Vagina (tissue), 2 donors: ENCODE measurements at places on chromosomes 3 and 15.

GRCh38 chr3:115660646-115661337 lies 37.5 kb downstream of the GAP43 start:
- no peaks in the 10 kb centered on the region for H3K36me3 ChIP-seq
- H3K4me1 ChIP-seq = peaks cover 30% of the 10 kb centered on the region
- no peak for DNase-seq
- H3K27me3 ChIP-seq = no peaks in the 10 kb centered on the region
- H3K4me3 ChIP-seq = no peak overlapping the region

DNA sequence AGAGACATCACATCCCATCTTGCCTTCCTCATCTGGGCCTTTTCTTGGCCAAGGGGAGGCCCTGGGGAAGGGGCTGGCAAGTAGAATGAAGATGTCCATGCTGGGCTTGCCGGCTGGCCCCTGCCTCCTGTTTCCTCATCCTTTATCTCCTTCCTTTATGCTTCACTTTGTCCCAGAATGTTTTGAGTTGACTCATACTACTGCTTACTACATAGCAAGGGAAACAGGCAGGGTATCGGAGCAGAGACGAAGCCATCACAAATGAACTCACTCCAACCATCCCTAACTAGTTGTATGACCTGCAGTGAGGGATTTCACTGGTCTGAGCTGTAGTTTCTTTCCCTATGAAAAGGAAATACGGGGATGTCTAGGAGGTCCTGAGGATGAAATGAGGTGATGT lies 66.0 kb downstream of the CHDH start:
- H3K36me3 ChIP-seq = no peaks in the 10 kb centered on the region
- H3K27ac ChIP-seq = no peak overlapping the region
- H3K27me3 ChIP-seq = no peaks in the 10 kb centered on the region
- no peak for DNase-seq

DNA sequence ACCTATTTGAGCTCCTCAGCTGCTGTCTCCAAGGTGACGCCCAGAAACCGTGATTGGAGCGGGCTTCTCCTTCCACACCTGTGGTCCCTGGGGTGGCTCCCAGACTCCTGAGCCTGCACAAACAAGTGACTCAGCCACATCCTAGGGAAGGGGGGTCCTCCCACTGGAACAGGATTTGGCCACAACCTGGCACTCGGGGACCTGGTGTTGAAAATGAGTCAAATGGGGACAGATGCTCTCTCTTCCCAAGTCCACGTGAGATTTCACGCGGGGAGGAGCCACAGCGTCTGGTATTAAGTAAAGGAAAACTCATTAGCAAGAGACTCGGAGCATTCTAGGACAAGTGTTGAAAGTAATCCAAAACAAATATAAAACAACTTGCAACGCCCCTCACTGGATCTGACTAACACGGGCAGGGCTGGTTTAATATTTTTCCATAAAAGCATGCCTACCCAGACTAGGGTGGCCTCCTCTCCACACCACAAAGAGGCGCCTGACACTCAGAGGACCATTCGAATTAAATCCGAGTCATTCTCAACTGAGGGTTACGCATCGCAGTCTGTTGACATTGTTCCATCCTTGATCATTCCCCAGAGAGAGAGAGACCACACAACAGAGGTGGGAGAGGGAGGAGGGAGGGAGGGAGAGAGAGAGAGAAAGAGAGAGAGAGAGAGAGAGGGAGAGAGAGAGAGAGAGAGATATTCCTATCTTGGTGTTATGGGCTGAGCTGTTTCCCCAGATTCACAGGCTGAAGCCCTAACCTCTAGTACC lies 74.4 kb downstream of the MGLL start:
- peak overlapping the region; percentile 76 for H3K27ac ChIP-seq
- H3K27me3 ChIP-seq = no peaks in the 10 kb centered on the region
- H3K36me3 ChIP-seq = no peaks in the 10 kb centered on the region

DNA sequence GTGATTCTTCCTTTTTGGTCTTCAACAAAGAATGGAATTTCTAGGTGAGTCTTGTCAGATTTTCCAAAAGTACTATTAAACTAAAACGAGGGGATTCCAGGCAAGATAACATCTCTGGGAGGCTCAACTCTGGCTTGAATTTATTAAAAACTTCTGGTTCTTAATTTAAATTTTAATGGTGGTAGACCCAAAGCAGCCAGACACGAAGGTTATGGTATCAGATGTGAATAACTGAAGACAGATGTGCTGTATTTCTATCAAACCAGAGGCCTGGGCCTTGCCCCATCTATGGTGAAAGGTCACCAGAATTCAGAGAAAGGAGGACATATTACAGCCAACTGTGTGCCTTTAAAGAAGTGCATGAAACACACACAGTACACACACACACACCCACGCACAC lies 283.2 kb upstream of the ICE2 start:
- H3K27ac ChIP-seq = no peak overlapping the region
- peaks cover 33% of the 10 kb centered on the region for H3K4me1 ChIP-seq
- H3K27me3 ChIP-seq = no peaks in the 10 kb centered on the region
- no peak for DNase-seq
- H3K36me3 ChIP-seq = no peaks in the 10 kb centered on the region

DNA sequence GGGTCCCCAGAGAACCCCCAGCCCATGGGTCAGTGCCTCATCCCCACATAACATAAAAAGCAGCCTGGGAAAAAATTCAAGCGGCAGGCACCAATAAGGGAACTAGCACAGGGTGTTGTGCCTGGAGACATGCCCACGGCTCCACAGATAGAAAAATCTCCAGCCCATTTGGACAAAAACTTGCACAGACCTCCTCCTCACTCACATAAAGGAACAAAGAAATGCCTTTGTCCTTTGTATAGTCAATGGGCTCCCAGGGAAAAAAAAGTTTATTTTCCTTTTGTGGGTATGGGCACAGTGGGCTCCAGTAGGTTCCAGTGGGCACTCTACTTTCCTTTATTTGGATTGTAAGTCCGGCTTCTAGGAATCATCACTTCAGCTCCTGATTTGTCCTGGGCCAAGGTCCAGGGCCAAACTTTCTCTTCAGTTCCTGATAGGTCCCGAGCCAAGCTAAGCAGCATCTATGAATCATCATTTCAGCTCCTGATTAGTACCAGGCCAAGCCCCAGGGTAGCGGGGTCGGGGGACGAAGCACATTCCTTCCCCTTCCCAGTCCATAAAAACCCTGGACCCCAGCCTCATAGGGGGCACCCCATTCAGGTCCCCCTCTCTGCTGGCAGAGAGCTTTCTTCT lies 1.6 kb upstream of the DNAH12 start:
- DNase-seq = no peak
- H3K27ac ChIP-seq = no peak overlapping the region
- no peak overlapping the region for H3K4me3 ChIP-seq
- no peaks in the 10 kb centered on the region for H3K36me3 ChIP-seq
- H3K4me1 ChIP-seq = peaks cover 13% of the 10 kb centered on the region

DNA sequence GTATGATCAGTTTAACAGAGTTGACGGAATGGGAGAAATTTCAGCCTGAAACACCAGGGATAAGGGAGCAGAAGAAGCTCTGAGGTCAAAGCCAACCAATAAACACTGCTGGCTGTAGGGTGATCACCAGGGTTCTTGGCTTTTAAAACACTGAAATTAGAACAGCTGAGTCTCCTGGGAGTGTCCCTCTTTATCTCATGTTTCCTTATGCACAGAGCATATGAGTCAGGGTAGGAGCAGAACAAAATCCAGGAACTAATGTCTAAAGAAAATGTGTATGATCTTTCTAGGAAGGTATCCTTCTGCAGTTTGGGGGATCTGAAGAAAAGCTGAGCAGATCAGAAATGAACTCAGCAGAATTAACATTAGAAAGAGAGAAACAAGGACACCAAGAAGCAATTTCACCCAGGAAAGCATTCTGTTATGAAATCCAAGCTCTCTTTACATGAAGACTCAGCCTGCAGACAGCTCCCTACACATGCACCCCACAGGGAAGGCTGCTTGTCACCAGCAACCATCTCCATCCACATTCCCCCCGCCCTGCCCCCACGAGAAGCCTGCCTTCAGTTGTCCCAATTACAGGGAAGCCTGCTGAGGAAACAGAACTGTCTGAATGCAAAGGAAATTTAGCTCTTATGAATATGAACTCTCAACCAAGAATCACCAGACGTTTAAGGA lies 469.7 kb downstream of the PDCD6IP start:
- H3K4me1 ChIP-seq = no peaks in the 10 kb centered on the region
- no peak overlapping the region for H3K27ac ChIP-seq
- no peak for DNase-seq
- no peaks in the 10 kb centered on the region for H3K27me3 ChIP-seq

GRCh38 chr3:160801386-160802118 lies 45.5 kb downstream of the PPM1L start:
- no peak for DNase-seq
- H3K4me1 ChIP-seq = peaks cover 32% of the 10 kb centered on the region

DNA sequence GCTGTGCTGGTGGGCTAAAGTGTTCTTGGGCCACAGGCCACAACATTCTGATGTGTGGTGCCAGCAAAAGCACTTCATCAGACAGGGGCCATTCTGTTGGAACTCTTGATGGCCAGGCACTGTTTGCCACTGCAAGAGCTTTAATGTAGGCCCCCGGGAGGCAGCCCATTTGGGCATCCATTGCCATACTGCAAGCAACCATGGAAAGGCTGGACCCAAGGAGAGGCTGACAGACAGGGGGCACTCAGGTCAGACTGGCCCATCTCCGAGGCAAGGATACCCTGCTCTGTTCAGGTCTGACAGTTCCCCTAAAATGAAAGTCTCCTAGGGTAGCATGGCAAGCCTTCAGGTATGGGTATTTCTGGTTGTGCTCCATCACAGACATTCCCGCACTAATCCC lies 64.2 kb downstream of the FAM227B start:
- no peaks in the 10 kb centered on the region for H3K36me3 ChIP-seq
- no peaks in the 10 kb centered on the region for H3K4me1 ChIP-seq
- no peak overlapping the region for H3K4me3 ChIP-seq
- no peak overlapping the region for H3K27ac ChIP-seq
- no peak for DNase-seq

GRCh38 chr3:101252945-101253344 lies 67.4 kb downstream of the IMPG2 start:
- no peak for DNase-seq
- no peaks in the 10 kb centered on the region for H3K36me3 ChIP-seq
- no peak overlapping the region for H3K27ac ChIP-seq
- H3K4me3 ChIP-seq = no peak overlapping the region
- no peaks in the 10 kb centered on the region for H3K4me1 ChIP-seq

DNA sequence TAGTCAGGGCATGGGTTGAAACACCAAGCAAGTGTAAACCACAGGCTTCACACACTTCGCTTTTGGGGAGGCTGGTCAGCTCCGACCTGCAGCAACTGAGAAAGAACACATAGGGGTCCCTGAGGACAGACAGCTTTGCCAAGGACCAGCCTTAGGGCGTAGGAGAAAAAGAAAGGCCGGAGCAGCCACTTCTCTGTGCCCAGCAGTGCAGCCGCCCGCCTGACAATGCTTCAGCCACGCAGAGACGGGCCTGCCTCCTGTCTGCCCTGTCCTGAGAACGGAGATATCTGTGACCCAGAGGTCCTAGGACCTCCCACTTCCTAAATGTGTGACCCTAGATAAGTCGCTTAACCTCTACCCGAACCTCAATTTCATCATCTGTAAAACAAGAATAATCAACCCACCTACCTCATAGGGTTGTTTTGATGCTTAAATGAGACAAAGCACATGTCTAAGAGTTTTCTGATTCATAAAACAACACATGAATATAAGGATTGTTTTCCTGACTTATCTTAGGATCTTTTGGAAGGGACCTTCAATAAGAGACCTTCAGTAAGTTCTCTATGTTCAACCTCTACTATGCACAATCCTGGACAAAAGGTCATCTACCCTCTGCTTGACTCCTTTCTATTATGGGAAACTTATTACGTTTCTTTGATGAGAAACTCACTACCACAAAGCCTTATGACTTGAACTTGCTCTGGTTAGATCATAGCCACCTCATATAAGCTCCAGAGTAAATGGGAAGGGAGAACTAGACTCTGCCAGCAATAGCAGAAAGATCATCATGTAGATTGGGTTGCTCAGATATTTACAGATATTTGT lies 32.9 kb upstream of the RFTN1 start:
- no peaks in the 10 kb centered on the region for H3K36me3 ChIP-seq
- no peak overlapping the region for H3K27ac ChIP-seq
- no peak overlapping the region for H3K4me3 ChIP-seq
- DNase-seq = no peak
- peaks cover 6% of the 10 kb centered on the region for H3K4me1 ChIP-seq
- H3K27me3 ChIP-seq = no peaks in the 10 kb centered on the region

DNA sequence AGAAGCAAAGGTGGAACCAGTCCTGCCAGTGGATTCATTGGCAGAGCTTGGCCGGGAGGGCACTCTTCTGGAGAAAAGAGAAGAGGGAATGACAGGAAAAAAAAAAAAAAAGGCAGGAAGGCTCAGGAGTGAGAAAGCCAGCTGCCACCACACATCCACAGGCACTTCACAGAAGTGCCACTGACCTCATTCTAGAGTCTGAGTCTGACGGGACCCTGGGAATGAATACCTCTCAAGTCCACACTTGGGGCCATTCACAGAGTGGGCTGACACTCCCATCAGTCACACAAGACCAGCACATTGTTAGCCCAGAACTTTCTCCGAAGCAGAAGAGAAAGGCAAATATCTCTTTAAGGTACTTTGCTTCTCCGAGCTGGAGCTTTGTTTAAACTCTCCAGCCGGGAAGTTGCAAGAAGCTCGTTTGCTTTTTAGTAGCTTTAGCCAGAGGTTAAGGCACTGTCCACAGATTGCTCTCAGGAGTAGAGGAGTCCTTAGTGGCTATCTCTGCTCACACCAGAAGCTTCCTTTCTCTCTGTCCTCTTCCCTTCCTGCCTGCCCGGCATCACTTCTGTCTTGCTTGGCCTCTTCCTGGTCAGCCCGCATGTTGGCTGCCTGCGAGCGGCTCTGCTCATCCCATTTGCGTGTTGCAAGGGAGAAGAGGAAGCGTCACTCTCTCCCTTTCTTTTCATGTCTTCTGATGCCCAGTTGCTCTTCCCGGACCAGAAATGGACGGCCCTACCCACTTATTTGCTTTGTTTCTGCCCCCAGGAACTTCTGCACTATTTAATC lies 53.8 kb downstream of the CMTM6 start:
- H3K4me1 ChIP-seq = no peaks in the 10 kb centered on the region
- H3K27me3 ChIP-seq = no peaks in the 10 kb centered on the region
- no peak overlapping the region for H3K27ac ChIP-seq

GRCh38 chr3:150015901-150016300 lies 45.2 kb upstream of the PFN2 start:
- no peak for DNase-seq
- no peak overlapping the region for H3K27ac ChIP-seq
- no peak overlapping the region for H3K4me3 ChIP-seq
- H3K27me3 ChIP-seq = no peaks in the 10 kb centered on the region
- no peaks in the 10 kb centered on the region for H3K36me3 ChIP-seq

DNA sequence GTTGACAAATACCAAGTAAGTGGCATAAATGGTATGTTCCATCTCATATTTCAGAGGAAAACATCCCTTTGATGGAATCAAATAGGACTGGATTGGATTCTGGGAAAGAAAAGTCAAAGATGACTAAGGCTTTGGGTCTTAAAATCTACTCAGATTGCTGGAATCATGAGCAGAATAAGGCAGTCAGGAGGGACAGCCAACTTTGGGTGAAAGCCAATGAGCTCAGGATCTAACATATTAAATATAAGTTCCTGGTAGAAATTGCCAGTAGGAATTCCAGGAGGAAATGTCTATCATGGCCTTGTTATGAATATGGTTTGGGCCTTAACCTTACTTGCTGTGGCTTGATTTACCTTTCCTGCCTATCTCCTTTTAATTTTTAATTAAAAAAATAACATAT lies 55.3 kb downstream of the ISL2 start:
- no peak for DNase-seq
- H3K4me3 ChIP-seq = no peak overlapping the region
- H3K4me1 ChIP-seq = no peaks in the 10 kb centered on the region
- H3K27me3 ChIP-seq = no peaks in the 10 kb centered on the region
- no peak overlapping the region for H3K27ac ChIP-seq

GRCh38 chr15:84099181-84099580 lies 136.4 kb upstream of the GOLGA6L4 start:
- H3K36me3 ChIP-seq = no peaks in the 10 kb centered on the region
- no peaks in the 10 kb centered on the region for H3K4me1 ChIP-seq
- H3K4me3 ChIP-seq = no peak overlapping the region
- no peaks in the 10 kb centered on the region for H3K27me3 ChIP-seq
